ENCODE measurements at places on chromosomes 12 and 14. TPM values are rescaled to one million over a fixed set of nuclear protein-coding genes. Genes with fewer than 3 reads are reported as not detected.

CLEC6A gene
- not detected for total RNA-seq

AMDHD1 gene
- not detected for total RNA-seq

KRT73 gene
- total RNA-seq = not detected

RPS6KL1 gene
- total RNA-seq = 18.6 TPM

P2RX2 gene
- total RNA-seq = not detected

MYF5 gene
- total RNA-seq = not detected
